Heart left ventricle (tissue), 16 donors: ENCODE measurements at places on chromosomes 1 and 21. TPM values are rescaled to one million over a fixed set of nuclear protein-coding genes. Genes with fewer than 3 reads are reported as not detected.

DNA sequence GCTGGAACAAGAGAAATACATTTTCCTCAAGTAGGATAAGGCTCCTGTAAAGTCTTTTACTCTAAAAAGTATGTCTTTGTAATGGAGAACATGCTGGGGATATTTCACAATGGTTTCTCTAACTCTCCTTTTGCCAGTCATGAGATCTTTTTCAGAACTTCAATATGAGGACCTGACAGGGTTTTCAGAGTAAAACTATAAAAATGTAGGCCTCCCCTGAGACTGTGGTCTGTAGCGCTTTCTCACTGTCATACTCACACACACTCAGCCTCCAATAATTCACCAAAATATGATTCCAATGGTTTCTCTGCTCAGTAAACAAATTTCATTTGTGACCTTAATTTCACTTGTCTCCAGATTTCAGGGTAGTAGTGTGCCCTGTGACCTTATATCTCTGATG, 440.1 kb upstream of the PTBP2 start:
- DNase-seq = no peak

The GBP3 gene
- total RNA-seq = 5.3 TPM

DNA sequence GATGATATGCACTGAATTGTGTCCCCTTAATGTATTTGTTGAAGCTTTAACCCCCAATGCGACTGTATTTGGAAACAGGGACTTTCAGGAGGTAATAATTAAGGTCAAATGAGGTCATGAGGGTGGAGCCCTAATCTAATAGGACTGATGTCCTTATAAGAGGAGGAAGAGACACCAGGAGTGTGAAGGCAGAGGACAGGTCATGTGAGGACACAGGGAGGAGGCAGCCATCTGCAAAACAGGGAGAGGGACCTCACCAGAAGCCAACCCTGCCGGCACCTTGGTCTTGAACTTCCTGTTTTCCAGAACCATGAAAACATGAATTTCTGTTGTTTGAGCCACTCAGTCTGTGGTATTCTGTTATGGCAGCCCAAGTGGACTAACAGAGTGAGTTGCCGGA, 15.3 kb downstream of the SYF2 start:
- no peak for DNase-seq

- DNase-seq = no peak
Observed at GRCh38 chr1:198915327-198916231, 276.7 kb downstream of the PTPRC start.

DNA sequence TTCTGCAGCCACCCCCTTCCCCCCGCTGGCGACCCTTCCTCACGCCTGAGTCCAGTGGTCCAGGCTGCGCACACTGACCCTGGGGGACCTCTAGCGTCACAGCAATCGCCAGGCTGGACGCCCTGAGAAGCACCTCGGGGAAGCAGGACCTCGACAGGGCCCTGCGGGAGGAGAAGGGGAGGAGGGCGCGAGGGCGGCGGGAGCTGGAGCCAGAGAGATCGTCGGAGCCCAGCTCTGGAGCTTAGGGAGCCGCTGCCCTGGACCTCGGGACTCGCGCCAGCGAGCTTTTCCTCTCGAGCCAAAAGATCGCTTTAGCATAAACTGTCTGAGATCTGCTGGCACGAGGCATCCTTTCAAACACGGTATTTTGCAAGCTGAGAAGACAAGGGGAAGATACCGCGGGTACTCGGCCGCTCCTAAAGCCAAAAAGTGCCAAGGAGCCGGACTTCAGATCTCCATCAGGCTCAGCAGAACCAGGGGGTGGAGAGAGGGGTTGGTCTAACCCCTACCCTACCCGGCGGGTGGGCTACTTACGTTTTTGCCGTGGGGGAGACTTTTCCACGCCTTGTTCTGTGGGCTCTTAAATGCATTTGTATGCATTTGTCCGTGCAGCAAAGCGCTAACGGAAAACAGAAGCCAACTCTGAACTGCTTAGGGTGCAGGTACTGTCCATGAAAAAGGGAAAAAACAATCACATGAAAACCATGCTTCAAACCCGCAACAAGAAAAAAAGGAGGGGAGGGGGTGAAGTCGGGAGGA, 586 bp downstream of the COL24A1 start:
- DNase-seq = peak; percentile 59

The ANXA9 gene
- 0.21 TPM for total RNA-seq

- no peak for DNase-seq
Observed at GRCh38 chr1:119075614-119076013, 64.8 kb downstream of the WARS2 start.

GRCh38 chr21:23152130-23152529, 2153.9 kb downstream of the NCAM2 start:
- no peak for DNase-seq

The OR2T11 gene
- not detected for total RNA-seq

- DNase-seq = no peak
Observed at GRCh38 chr1:29959356-29959755, 723.0 kb downstream of the PTPRU start.

DNA sequence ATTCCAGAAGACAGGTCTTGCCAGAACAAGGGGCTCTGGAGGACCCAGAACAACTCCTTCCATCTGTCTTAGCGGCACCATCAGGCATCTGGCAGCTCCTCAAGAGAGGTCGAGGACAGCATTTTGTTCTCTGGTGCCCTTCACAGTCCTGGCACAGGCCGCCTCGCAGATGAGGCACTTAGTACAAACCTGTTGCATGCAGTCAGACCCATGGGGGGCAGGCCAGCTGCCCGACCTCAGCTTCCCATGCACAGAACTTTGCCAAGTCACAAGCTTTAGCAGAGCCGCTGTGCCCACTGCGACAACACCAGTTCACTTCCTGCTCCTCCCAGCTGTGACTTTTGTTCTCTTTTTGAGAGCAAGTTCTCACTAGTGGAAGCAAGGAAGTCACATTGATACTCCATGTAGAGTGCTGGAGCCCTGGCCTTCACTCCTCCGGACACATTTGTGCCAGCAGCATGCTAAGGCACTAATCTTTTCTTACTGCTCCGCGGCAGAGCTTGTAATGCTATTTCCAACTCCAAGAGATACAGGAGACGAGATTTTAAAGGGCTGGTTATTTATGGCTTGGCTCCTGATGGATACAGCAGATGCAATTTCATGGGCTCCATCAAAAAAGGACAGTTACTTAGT, 44.6 kb downstream of the HMGB4 start:
- DNase-seq = peak; percentile 52

DNA sequence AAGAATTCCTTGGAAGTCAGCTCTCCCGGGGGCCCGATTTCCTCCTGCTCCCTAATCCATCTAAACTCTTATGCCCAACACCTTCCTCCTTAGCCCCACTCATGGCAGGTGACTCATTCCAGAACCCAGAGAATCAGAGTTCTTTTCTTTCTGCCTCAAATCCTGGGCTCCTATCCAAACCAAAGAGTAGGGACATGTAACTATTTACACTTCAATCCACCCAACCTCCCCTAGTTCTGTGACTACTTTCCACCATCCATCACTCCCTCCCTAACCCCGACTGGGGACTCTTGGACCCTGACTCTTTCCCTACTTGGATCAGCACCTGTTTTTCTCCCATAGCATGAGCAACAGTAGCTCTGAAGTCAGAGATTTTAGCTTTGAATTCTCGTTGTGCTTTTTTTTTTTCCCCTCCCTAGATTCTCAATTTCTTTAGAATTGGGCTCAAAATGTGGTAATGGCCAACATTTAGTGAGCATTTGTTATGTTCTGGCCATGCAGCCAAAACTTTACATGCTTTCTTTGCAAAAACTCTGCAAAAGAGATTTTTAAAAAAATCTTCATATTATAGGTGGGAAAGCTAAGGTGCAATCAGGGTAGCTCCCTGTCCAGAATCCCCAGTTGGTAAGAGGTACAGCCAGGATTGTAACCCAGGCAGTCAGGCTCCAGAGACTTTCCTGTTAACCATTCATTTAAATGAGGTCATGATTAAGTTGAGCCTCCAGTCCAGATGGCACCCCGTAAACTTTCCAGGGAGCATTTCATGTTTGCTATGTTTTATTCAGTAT, 7.5 kb upstream of the CYP4A11 start:
- no peak for DNase-seq

The FALEC gene
- total RNA-seq = not detected

DNA sequence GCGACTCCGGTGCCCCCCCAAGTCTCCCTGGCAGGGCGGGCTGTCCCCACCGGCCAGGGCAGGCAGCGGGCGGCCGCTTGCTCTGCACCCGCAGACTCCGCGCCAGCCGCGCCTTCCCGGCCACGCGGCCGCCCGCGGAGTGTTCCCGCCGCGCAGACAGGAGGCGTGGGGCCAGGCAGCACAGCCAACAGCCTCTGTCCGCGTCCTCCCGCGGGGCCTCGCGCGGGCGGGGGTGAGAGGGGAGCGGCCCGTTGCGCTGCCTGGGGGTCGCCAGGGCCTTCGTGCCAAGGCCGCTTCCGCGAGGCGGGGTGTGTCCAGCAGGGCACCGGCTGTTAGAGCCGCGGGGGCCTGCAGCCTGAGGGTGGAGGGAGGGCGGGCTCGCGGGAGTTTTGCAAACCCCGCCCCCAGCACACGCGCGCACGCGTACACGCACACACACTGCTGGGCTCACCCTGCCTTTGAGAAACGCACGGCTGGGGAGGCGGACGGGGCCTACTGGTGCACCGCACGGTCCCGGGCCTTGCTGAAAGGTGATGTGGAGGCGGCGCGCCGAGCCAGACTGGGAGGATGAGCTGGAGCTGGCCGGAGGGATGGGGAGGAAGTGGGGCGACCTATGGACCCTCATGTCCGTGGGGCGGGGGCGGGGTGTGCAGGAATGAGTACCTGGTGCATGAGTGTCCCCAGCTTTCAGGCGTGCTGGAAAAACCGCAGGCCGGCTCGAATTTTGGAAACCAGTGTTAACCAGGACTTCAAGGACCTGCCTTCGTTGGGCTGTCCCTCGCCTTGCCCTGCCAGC, 41.5 kb downstream of the KIAA1614 start:
- peak; percentile 64 for DNase-seq

- no peak for DNase-seq
Observed at GRCh38 chr1:182329471-182329870, 62.1 kb downstream of the GLUL start.

DNA sequence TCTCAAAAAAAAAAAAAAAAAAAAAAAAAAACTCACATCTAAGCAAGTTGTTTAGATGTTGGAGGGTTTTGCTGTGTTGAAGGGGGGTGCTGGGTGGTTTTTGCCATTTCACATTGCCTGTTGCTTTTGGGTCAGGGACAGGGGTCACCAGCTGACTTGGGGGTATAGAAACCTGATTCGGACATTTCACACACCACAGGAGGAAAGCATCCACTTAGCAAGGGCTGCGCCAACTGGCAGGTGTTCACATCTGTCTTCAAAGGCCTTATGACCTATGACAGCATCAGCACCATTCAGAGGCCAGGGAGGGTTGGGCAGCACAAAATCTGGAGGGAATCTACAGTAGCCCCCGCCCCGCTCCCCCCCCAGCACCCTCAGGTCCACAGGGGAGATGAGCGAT, 45.2 kb downstream of the SYF2 start:
- no peak for DNase-seq
